T-helper 9 cell (primary cell): ENCODE measurements at places on chromosomes 7 and 10.

GRCh38 chr10:102808380-102808779, 28.8 kb downstream of the CYP17A1 start:
- no peak for DNase-seq

GRCh38 chr7:81367326-81367931, 402.4 kb downstream of the HGF start:
- no peak for DNase-seq

GRCh38 chr10:64036321-64036930, 515.2 kb downstream of the REEP3 start:
- no peak for DNase-seq

GRCh38 chr7:146791344-146792285, 675.0 kb downstream of the CNTNAP2 start:
- no peak for DNase-seq

GRCh38 chr10:114755537-114755936, 66.0 kb upstream of the FHIP2A start:
- no peak for DNase-seq

DNA sequence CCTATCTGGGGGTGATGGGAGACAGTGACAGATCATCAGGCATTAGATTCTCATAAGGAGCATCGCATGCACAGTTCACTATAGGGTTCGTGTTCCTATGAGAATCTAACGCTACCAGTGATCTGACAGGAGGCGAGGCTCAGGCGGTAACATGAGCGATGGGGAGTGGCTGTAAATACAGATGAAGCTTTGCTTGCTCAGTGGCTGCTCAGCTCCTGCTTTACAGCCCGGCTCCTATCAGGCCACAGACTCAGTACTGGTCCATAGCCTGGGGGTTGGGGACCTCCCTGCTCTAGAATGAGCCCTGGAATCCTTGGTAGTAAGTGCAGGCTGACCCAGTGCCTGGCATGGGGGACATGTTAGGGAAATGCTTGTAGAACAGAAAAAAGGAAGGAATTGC, 426.0 kb downstream of the TYW1 start:
- DNase-seq = no peak

GRCh38 chr7:37986908-37987330, 66.5 kb downstream of the EPDR1 start:
- DNase-seq = no peak

- no peak for DNase-seq
Measured at GRCh38 chr10:98391578-98391991, 23.4 kb downstream of the PYROXD2 start.

GRCh38 chr10:2076528-2076927, 339.2 kb upstream of the ADARB2 start:
- DNase-seq = no peak

DNA sequence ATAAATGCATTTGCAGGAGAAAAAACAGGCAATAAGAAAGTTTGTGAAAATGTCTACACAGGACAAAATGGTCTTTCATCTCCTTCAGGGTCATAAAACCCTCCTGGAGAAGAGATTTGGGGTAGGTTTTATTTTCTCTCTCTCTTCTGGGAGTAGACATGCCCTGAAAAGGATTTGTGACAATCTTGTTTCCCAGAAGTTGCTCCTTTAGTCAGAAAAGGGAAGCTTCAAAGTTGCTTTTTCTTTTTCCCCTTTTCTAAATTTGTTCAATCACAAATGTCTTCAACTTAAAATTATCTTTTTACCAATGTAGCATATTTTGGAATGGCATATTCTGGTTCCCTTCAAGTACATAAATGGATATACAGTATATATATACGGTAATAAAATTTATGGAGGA, 9.4 kb upstream of the ANKRD22 start:
- DNase-seq = no peak

GRCh38 chr7:117631652-117632051, 151.8 kb downstream of the CFTR start:
- DNase-seq = no peak

DNA sequence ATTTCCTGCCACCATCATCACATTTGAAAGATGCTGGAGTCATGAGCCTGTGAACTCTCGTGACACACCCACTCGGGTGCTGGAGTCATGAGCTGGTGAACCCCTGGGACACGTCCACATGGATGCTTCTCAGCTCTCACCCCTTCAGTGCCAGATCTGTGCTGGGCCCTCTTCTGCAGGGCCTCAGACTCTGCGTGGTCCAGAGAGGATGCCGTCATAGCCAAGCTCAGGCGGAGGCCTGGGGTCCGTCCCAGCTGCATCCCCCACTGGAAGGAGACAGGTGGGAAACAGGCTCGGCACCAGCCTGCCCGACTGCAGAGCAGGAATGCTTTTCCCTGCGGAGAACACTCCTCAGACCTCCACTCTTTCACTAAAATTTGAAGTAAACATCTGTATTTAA, 156.5 kb upstream of the PPP2R2D start:
- DNase-seq = no peak

DNA sequence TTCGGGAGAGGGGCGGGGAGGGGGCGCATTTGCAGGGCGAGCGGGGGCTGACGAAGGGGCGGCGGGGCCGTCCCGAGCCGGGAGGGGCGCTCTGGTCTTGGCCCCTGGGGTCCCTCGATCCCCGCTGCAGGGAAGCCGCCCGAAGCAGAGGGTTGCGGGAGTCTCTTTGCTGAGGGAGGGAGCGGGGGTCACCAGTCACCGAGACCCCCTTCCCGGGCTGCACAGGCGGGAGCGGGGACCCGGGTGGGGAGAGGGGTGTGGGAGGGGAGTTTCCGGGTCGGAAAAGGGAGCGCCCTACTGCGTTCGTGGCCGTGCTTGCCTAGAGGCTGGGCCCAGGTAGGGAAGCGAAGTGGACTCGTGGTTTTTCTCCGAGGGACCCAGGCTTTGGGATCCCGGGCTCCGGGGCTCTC, 422 bp downstream of the AP1S1 start:
- DNase-seq = no peak

GRCh38 chr7:157235357-157236333, 96.9 kb downstream of the UBE3C start:
- DNase-seq = no peak

- DNase-seq = no peak
Measured at GRCh38 chr10:133207041-133207600, 22.9 kb upstream of the UTF1 start.

GRCh38 chr7:85095366-85095765, 91.5 kb downstream of the SEMA3D start:
- no peak for DNase-seq

DNA sequence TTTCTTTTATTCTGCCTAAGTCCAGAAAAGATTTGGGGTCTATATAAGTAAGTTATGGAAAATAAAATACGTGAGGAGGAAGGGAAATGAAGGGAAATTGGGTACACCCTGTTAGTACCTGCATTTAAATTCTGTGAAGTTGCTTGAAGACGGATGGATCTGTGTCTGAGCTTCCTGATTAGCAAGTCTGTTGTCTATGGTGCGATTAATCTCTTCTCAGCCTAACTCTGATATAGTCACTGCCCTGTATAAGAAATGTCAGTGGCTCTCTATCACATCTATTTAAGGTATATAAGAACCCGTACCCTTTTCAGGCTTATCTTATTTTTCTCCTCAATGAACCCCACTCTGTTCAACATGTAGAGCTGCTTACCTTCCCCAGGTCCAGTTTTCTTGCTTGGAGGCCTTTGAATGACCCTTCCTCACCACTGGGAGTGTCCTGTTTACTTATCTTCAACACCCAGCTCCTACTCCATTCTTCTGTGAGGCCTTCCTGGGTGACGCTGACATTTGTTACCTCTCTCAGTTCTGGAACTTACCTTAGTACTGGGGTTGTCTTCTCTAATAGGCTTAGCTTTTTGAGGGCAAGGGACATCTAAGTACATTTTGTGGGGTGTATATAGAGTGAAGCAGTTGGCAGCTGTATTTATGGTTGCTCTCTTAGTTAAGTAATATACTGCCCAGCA, 149.6 kb upstream of the PRPS1L1 start:
- no peak for DNase-seq

GRCh38 chr7:94439893-94440381, 45.2 kb downstream of the COL1A2 start:
- no peak for DNase-seq
